Lung microvascular endothelial cell (primary cell): ENCODE measurements at places on chromosomes 4 and X. TPM values are rescaled to one million over a fixed set of nuclear protein-coding genes. Genes with fewer than 3 reads are reported as not detected.

The IL3RA gene
- 15.5 and 19.6 TPM in 2 replicates for total RNA-seq

The TRO gene
- total RNA-seq, result 1.1 and 3.8 TPM in 2 replicates

The ADH1C gene
- total RNA-seq, result not detected in 2 replicates

The IL15 gene
- 0.87 and 1.2 TPM in 2 replicates for total RNA-seq

The ZDHHC15 gene
- not detected in 2 replicates for total RNA-seq

The NLRP2B gene
- total RNA-seq, result under 0.01 TPM in 1 of 2 replicates, not detected in the other

The NKX3-2 gene
- total RNA-seq, result under 0.01 and 0.20 TPM in 2 replicates

The ALB gene
- total RNA-seq, result not detected in 2 replicates

The SOWAHB gene
- total RNA-seq, result not detected in 2 replicates

The MAGEA11 gene
- total RNA-seq, result under 0.01 TPM in 1 of 2 replicates, not detected in the other

The ESX1 gene
- total RNA-seq, result 2.6 TPM in 1 of 2 replicates, not detected in the other

The OCIAD2 gene
- total RNA-seq, result 87.3 and 88.9 TPM in 2 replicates

The S100G gene
- total RNA-seq, result not detected in 2 replicates

The MUC7 gene
- total RNA-seq, result not detected in 2 replicates

The PAGE2 gene
- total RNA-seq, result not detected in 2 replicates

The HOPX gene
- 1.2 and 1.7 TPM in 2 replicates for total RNA-seq

The SMIM14 gene
- total RNA-seq, result 12.6 and 17.7 TPM in 2 replicates

The NPY1R gene
- total RNA-seq, result under 0.01 TPM in 1 of 2 replicates, not detected in the other

The TMPRSS11A gene
- not detected in 2 replicates for total RNA-seq

The NXF3 gene
- not detected in 2 replicates for total RNA-seq

The COL4A6 gene
- total RNA-seq, result 0.20 and 2.4 TPM in 2 replicates

The IGSF1 gene
- total RNA-seq, result 0.87 TPM in 1 of 2 replicates, not detected in the other

The FGFBP1 gene
- not detected in 2 replicates for total RNA-seq

The DDX60 gene
- 13.9 and 25.2 TPM in 2 replicates for total RNA-seq

The FHDC1 gene
- 0.22 and 0.60 TPM in 2 replicates for total RNA-seq

The PDLIM5 gene
- total RNA-seq, result 68.9 and 70.8 TPM in 2 replicates

The GATA1 gene
- not detected in 2 replicates for total RNA-seq

The PPP4R3C gene
- not detected in 2 replicates for total RNA-seq

The ADH7 gene
- not detected in 2 replicates for total RNA-seq

The RASL11B gene
- total RNA-seq, result under 0.01 TPM in 1 of 2 replicates, not detected in the other

The CFI gene
- 26.4 and 38.7 TPM in 2 replicates for total RNA-seq

The SERPINA7 gene
- not detected in 2 replicates for total RNA-seq

The PAGE5 gene
- total RNA-seq, result not detected in 2 replicates

The CDX4 gene
- not detected in 2 replicates for total RNA-seq

The FAM47A gene
- not detected in 2 replicates for total RNA-seq

The PARM1 gene
- total RNA-seq, result under 0.01 TPM in 1 of 2 replicates, not detected in the other

The NHS gene
- total RNA-seq, result under 0.01 TPM in 2 replicates

The NAP1L3 gene
- total RNA-seq, result 0.44 and 1.4 TPM in 2 replicates

The CACNA1F gene
- total RNA-seq, result under 0.01 TPM in 1 of 2 replicates, not detected in the other

The FAM3A gene
- 13.3 and 20.8 TPM in 2 replicates for total RNA-seq

The HPSE gene
- 4.4 and 7.3 TPM in 2 replicates for total RNA-seq

The RGN gene
- total RNA-seq, result 0.20 and 0.65 TPM in 2 replicates

The LRRC66 gene
- total RNA-seq, result under 0.01 TPM in 1 of 2 replicates, not detected in the other

The GUCY1A1 gene
- total RNA-seq, result 12.9 and 14.4 TPM in 2 replicates

The CT47A1 gene
- total RNA-seq, result not detected in 2 replicates

The RNF128 gene
- under 0.01 TPM in 2 replicates for total RNA-seq

The ETDA gene
- total RNA-seq, result not detected in 2 replicates

The SLC10A3 gene
- total RNA-seq, result 8.5 and 14.7 TPM in 2 replicates

The DUSP9 gene
- total RNA-seq, result under 0.01 TPM in 2 replicates

The TLL1 gene
- total RNA-seq, result 13.1 and 37.7 TPM in 2 replicates

The TCEAL7 gene
- total RNA-seq, result 0.22 TPM in 1 of 2 replicates, not detected in the other

The HSFX4 gene
- not detected in 2 replicates for total RNA-seq

The GPR143 gene
- 2.2 and 3.3 TPM in 2 replicates for total RNA-seq

The ERVMER34-1 gene
- total RNA-seq, result under 0.01 TPM in 1 of 2 replicates, not detected in the other

The SYAP1 gene
- 22.4 and 22.6 TPM in 2 replicates for total RNA-seq

The EXOC1L gene
- total RNA-seq, result not detected in 2 replicates
